ENCODE measurements at places on chromosomes 16 and 17.
A peak's percentile ranks its signal among the peaks of the same experiment; 100 is the strongest.

GRCh38 chr17:48546924-48547807, 2.3 kb upstream of the HOXB2 start:
- DNase-seq: peak; percentile 19

DNA sequence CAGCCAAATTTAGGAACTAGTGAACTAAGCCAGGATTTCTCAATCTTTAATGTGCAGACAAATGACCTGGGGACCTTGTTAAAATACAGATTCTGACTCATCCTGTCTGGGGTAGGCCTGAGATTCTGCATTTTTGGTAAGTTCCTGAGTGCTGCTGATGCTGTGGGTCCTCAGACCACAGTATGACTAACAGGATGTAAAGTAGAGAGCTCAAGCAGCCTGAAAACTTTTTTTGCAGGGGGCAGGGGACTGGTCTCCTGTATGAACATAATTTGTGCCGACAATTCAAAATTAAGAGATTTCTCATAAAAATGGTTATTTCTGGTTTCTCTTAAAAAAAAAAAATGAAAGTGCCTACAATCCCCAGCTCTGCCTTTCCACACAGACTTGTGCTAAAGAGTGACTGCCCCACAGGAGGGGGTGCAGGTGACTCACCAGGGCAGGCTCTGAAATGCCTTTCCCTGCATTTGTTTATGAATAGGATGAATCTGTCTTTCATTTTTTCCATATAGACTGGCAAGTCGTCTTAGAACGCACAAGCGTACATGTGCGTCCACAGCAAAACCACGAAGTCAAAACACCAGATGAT, 271.5 kb downstream of the PHKB start:
- peak; percentile 80 for DNase-seq

- DNase-seq: no peak
Observed at GRCh38 chr17:15413101-15413771, 54.2 kb downstream of the CDRT4 start.

DNA sequence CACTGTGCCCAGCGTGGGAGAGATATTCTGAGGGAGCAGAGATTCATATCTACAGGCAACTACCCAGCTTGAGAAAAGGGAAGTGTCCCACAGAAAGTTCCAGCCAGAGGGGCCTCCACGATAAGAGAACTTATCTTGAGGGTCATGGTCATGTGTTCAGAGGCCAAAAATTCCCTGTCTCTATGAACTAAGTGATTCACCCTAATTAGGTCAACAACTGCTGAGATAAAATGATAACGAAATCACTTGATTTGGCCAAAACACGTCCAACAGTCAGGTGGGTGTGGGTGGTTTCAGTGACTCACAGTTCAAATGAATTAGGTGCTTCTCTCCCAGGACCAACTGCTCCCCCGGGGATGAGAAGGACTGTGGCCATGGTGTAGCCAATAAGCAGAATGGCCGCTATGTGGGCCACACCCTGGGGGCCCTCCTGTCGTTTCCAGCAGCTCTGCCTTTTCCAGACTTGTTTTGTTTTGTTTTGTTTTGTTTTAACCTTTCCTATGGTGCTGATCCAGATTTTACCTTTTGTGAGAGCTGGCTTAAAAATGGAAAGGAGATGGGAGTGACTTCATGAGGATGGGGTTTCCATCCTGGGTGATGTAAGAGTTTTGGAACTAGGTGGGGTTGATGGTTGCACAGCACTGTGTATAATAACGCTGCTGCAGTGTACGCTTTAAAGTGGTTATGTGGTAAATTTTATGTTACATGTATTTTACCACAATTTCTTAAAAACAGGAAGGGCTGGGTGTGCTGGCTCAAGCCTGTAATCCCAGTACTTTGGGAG, 8.7 kb downstream of the DNAI2 start:
- DNase-seq: no peak

DNA sequence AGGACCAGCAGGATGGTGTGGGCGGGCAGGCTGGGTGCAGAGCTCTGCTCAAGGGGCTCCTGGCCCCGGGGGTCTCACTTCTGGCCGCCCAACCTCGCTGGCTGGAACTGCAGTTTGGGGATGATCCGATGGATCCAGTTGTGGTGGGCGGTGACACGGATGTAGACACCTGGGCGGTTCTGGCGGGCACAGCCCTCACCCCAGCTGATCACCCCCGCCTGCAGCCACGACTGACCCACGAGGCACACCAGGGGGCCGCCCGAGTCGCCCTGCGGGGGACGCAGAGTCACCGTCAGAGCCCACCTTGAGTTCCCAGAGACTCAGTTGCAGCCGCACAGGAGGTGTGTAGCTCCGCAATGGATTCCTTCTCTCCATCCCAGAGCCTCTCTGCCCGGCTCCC, 7.5 kb downstream of the PRSS27 start:
- DNase-seq: no peak

- DNase-seq: no peak
Observed at GRCh38 chr17:55549140-55549539, 37.9 kb upstream of the SMIM36 start.

- no peak for DNase-seq
Observed at GRCh38 chr16:73122604-73123391, 74.9 kb upstream of the ZFHX3 start.
